Common myeloid progenitor, CD34-positive (primary cell): ENCODE measurements at places on chromosomes 4 and X.

DNA sequence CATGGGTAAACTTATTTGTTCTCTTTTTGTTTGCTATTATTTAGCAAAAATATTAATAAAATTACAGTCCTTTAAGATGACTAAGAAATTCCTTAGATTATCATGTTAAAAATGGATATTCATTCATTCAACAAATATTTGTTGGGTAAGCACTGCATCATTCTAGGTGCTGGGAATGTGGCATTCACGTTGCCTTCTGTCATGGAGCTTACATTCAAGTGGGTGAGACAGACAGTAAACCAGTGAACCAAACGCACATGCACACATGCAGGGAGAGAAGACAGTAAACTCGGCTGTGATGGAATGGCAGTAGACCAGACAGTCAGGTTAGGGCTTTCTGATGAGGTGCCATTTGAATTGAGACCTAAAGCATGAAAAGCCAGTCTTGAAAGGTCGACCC lies 91.8 kb downstream of the STOX2 start:
- DNase-seq = no peak

DNA sequence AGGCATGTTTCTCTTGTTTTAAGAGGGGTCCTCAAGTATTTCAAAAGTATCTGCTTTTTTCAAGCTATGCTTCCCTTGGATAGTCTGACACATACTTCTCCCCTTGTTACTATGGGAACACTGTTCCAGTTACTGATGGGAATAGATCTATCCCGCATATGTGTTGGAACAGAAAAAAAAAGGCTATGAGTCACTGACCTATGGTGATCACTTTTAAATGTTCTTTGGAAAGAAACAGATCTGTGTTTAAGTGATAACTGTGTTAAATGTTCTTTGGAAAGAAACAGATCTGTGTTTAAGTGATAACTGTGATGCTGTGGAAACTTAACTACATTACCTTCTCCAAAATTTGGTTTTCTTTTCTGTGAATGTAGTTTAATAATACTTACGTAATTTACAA lies 303.2 kb downstream of the TEX13C start:
- no peak for DNase-seq

GRCh38 chr4:37989398-37990260 lies 29.4 kb downstream of the PTTG2 start:
- DNase-seq = peak; percentile 80

DNA sequence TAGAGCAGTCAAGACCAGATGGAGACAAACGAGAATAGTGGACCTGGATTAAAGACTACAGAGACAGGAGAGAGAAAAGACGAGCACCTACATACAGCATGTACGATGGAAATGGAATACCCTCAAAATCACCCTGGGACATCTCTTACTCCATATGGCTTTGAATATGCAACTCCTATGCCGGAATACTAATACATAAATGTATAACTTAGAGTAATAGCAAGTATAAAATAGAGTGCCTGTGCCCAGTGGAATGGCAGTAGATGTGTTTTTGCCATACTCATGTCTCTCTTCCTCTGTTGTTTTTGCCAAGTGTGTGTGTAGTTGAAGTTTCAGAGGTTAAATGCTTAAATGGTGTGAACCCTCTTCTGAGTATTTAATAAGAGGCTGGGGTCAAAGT lies 39.8 kb upstream of the LIMCH1 start:
- no peak for DNase-seq

DNA sequence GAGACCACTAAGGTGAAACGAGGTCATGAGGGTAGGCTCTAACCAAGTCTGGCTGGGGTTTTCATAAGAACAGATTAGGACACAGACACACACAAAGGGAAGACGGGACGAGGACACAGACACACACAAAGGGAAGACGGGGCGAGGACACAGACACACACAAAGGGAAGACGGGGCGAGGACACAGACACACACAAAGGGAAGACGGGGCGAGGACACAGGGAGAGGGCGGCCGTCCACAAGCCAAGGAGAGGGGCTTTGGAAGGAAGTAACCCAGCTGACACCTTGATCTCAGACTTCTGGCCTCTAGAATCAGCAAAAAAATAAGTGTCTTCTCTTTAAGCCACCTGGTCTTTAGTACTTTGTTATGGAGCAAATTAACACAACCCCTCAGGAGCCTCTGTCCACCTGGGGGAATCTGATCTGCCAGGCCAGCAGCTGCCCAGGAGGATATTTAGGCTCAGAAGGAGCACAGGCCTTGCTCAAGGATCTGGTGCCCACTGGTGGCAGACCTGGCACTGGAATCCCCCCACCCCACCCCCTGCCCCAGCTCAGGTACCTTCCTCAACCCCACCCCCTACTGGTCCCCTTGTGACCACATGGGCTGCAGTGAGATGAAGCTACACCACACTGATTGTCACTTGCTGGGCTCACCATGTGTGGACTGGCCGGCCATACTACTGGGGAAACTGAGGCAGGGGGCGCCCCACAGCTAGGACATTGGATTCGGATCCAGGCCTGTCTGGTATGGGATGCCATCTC lies 2.8 kb downstream of the ABLIM2 start:
- DNase-seq = no peak

DNA sequence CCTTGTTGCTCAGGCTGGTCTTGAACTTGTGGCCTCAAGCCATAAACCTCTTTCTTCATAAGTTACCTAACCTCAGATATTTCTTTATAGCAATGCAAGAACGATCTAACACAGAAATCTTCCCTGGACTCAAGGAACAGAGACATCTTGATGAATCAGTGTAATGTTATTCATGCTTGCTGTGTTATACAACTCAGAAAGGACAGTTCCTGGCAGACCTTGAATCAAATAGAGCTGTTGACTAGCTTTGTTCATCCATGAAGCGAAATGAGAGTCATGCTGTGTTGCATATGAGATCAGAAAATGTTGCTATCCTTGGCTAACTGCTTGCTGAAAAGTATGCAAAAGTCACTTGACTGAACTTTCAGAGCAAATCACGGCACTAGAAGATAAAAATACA lies 72.6 kb upstream of the ARHGAP24 start:
- DNase-seq = no peak

- no peak for DNase-seq
Observed at GRCh38 chrX:150200361-150200760, 162.8 kb upstream of the MAMLD1 start.

- DNase-seq = no peak
Observed at GRCh38 chr4:6301732-6302442, 32.2 kb downstream of the WFS1 start.

DNA sequence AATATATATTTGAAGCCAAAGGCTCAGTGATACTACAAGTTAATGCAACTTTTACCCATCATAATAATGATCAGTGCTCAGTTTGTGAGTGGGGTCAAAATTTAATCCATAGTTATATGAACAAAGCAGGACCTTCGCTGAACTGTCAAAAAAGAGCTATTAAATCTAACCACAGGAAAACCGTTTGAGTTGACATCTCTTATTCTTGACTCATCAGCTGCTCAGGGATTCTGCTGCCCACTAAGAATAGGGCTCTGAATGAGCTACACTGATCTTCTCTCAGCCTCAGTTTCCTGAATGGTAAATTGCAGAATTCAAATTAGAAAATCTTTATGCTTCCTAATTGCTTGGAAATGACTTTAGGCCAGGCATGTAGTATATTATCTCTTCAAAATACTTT lies 44.9 kb upstream of the NAP1L5 start:
- DNase-seq = no peak

DNA sequence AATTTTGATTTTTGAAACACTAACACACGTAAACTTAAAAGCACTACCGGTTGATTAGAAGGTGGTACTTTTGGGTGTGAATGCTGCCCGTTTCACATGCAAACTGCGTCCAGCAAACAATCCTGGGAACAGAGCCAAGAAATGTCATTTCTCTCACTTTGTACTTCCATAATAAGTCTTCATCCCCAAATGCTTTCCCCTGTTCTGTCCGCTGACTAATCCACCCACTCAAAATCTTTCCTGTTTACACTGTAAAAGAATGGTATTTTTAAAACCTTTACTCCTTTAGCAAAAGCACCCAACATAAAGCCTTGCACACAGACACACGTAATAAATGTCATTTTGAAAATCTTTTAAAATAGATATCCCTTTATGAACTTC lies 39.1 kb upstream of the PDLIM5 start:
- no peak for DNase-seq

DNA sequence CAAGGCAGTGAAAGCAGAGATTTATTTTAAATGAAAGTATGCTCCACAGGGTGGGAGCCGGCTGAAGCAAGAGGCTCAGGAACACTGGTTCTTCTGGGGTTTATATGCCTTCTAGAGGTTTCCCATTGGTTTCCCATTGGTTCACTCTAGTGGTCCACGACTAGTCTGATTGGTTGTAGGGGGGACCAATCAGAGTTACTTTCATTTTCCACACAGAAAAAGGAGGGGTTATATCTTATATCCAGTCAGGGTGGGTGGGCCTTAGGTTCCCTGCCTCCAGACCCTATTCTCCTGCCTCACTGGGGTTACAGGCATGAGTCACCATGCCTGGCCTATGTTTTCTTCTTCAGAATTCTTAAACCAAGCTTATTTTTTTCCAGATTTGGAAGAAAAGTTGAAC lies 101.6 kb downstream of the KLHL8 start:
- DNase-seq = peak; percentile 64

DNA sequence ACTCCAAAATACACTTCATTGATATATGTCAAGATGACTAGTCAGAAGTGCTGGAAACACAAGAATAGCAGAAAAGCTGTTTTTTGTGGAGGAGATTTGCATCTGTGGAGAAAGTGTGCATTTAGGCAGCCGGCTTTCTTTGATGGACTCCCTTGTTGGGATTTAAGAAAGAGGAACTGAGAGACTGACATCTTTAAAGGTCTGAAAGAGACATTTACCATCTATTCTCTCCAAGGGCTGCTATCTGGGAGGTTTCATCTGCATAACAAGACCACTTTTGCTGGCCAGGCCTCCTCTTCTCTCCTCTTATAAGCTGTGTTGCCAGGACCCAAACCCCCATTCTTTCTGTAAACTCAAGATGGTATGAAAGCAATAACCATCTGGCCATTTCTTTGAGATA lies 1065.0 kb downstream of the NLGN4X start:
- no peak for DNase-seq

DNA sequence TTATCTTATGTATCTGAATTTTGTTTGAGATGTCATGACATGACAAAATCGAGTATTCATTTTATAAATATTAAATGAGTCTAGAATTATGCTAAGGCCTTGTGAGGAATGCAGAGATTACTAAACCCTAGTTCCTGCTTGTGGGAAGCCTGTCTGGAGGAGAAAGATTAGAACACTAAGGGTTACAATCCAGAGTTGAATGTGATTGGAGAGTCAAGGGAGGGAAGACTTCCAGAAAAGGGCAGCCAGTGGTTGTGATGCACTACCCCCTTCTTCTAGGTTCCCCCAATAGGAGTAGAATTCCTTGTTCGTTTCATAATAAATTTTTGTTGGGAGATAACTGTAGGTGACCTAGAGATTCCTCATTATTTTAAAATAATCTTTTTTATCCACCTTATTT lies 141.1 kb downstream of the AFF1 start:
- no peak for DNase-seq

DNA sequence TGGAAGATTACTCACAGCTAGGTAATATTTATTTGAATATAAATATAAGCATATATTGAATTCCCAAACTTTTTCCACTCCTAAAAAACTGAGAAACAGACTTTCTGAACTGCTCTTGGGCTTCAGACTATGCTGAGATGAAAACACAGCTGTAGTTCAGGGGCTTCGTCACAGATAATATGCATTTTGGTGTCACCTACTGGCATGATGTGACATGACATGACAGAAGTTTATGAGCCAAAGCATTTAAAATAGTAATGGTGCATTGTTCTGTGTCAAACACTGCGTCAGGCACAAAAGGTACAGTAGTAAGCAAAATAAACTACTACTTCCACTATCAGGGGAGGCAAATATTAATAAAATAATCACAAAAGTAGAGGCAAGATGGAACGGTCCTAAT lies 171.3 kb downstream of the BTC start:
- peak; percentile 80 for DNase-seq

- DNase-seq = no peak
Observed at GRCh38 chr4:1842339-1842895, 13.5 kb downstream of the LETM1 start.

- DNase-seq = no peak
Observed at GRCh38 chr4:63787326-63787725, 621.9 kb downstream of the TECRL start.

- no peak for DNase-seq
Observed at GRCh38 chr4:27861802-27862201, 1001.2 kb downstream of the STIM2 start.

- DNase-seq = no peak
Observed at GRCh38 chr4:182894681-182895275, 22.4 kb downstream of the DCTD start.

- peak; percentile 64 for DNase-seq
Observed at GRCh38 chr4:6008092-6008551, 10.1 kb downstream of the C4orf50 start.

GRCh38 chrX:46588263-46588662 lies 14.7 kb downstream of the CHST7 start:
- peak; percentile 11 for DNase-seq

GRCh38 chr4:148364525-148364924 lies 77.7 kb downstream of the NR3C2 start:
- DNase-seq = no peak

DNA sequence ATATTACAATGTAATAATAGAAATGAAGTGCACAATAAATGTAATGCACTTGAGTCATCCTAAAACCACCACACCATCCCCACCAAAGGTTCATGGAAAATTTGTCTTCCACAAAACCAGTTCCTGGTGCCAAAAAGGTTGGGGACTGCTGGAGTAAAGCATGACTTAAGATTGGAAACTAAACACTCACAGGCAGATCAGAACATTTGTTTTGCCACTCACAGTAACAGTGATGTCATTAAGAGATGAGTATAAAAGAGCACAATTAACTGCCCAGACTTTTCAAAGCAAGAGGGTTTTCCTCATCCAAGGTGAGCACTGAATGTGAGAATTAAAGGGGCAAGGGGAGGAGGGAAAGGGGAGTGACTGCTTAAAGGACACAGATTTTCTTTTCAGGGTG lies 35.6 kb downstream of the MAP7D3 start:
- no peak for DNase-seq

- DNase-seq = no peak
Observed at GRCh38 chr4:56245547-56246232, 141.6 kb downstream of the AASDH start.

DNA sequence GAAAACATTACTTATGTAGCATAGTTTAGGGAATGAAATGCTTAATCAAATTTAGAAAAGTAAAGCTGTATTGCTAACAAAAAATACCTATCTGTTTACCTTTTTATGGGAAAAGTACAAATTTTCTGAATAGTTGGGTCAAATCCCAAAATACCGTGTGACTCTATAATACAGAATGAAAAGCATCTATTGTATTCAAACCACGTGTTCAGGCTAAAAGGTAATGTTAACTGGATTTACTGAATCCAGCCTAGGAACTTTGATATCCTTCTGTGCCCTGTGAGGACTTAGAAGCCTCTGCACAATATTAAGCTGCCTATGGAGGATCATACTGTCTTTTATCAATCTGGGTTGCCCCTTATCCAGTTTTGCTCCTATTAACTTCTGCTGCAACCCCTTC lies 36.3 kb upstream of the AGA start:
- DNase-seq = no peak
